Endodermal cell (in vitro differentiated cells): ENCODE measurements at places on chromosomes 6 and 20. TPM values are rescaled to one million over a fixed set of nuclear protein-coding genes. Genes with fewer than 3 reads are reported as not detected.

DNA sequence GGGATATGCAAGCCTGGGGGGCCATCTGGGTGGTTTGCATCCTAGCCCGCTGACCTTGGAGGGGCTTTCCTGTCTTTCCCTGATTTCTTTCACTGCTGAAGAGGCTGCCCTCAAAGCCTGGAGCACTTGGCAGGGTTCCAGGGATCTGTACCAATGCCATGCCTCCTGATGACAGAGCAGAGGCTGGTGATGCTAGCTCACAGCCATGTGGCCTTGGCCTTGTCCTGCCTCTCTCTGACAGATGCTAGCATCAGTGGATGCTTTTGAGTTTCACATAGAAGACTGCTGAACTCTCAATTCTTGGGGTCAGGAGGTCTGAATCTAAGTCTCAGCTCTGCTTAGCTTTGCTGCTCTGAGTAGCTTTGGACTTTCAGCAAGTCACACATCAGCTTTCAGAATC, 21.9 kb upstream of the RREB1 start:
- no peak overlapping the region for H3K4me3 ChIP-seq
- no peaks in the 10 kb centered on the region for H3K27me3 ChIP-seq
- no peaks in the 10 kb centered on the region for H3K36me3 ChIP-seq
- DNase-seq: no peak
- peaks cover 10% of the 10 kb centered on the region for H3K4me1 ChIP-seq
- H3K27ac ChIP-seq: no peak overlapping the region

The FOXC1 gene
- total RNA-seq: 9.6 to 10.5 TPM (median 10.1 TPM) in 3 replicates

DNA sequence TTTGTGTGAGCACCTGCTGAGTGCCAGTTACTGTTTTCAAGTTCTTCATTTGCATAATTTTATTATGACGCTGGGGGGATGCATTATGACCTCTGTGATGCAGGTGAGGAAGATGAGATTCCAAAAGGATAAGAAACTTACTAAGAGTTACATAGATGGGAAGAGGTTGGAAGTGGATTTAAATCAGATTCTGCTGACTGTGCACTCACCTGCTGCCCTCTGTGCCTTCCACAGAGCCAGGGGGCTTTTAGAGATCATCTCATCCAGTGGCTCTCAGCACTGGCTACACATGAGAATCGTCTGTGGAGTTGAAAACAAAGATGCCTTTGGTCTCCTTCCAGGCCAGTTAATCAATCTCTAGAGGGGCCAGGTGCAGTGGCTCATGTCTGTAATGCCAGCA, 47.9 kb downstream of the TIAM2 start:
- H3K4me1 ChIP-seq: no peaks in the 10 kb centered on the region
- no peaks in the 10 kb centered on the region for H3K36me3 ChIP-seq
- H3K27ac ChIP-seq: no peak overlapping the region
- H3K27me3 ChIP-seq: no peaks in the 10 kb centered on the region
- no peak overlapping the region for H3K4me3 ChIP-seq
- DNase-seq: no peak

DNA sequence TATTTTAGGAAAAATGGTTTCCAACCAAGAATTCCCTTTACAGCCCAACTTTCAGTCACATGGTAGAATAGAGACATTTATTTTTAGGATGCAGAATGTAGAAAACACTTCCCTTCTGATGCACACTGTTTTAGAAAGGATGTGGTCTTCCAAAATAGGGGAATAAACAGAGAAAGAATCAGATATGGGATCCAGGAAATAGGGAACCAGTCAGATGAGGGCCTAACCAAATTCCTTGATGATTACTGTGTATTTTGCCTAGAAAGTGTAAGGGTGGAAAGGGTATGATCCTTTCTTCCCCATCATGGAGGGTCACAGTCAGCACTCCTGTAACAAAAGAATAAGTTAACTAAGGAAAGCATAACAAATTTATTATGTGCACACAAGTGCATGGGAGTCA, 27.4 kb downstream of the SLX4IP start:
- no peaks in the 10 kb centered on the region for H3K36me3 ChIP-seq
- H3K4me3 ChIP-seq: no peak overlapping the region
- no peak overlapping the region for H3K27ac ChIP-seq

The PTCRA gene
- not detected in 3 replicates for total RNA-seq

The DDAH2 gene
- total RNA-seq: 146 to 156 TPM (median 153 TPM) in 3 replicates

DNA sequence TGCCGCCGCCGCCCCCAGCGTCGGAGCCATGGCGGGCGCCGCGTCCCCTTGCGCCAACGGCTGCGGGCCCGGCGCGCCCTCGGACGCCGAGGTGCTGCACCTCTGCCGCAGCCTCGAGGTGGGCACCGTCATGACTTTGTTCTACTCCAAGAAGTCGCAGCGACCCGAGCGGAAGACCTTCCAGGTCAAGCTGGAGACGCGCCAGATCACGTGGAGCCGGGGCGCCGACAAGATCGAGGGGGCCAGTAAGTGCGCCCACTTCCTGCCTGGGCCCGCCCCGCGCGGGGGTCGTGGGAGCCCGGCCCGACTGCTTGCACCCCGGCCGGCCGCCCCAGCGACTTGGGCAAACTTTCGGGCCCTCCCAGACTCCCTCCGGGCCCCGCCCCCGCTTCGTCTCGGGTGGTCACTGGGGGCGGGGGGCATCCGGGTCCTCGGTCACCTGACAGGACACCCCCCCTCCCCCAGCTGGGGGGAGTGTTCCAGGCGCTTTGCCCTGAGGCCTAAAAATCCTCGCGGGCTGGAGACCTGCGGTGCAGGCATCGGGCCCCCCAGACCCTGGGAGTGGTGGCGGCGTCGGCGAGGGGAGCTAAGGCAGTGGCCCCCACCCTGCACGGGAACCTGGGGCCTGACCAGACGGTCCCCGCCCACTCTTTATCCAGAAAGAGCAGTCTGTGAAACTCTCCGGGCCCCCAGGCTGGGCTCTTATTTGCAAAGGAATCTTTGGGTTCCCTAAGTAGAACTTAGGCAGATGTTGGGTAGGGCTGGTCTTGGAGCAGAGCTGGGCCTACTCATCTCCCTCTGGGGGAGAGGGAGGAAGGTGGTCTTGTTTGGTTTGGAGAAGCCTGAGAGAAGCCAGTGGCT, 501 bp downstream of the PLCG1 start:
- H3K4me3 ChIP-seq: peak overlapping the region; percentile 97
- peak overlapping the region; percentile 97 for H3K27ac ChIP-seq
- H3K36me3 ChIP-seq: peaks cover 4% of the 10 kb centered on the region
- peaks cover 18% of the 10 kb centered on the region for H3K4me1 ChIP-seq
- DNase-seq: peak; percentile 93

DNA sequence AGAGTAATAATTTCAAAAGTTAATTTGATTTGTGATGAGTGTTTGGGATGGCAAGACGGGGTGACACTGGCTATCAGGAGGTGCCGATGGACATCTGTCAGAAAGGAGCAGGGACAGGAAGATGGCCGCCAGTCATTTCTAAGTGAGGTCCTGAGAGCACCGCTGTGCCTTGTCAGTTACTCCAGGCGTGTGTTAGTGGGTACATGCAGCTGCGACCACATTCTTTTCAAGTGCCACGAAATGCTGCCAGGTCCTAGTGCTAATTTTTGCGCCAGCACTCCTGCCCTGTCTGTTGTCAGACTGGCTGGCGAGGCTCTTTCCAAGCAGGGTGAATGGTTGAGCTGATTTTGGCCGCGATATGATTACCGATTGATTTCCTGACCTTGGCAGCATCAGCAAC, 64.6 kb upstream of the INSM1 start:
- no peak overlapping the region for H3K27ac ChIP-seq
- DNase-seq: no peak
- no peak overlapping the region for H3K4me3 ChIP-seq
- H3K4me1 ChIP-seq: no peaks in the 10 kb centered on the region
- H3K36me3 ChIP-seq: no peaks in the 10 kb centered on the region

The TNNC2 gene
- 0.51 to 0.78 TPM (median 0.54 TPM) in 3 replicates for total RNA-seq

The RIPOR3 gene
- total RNA-seq: 0.70 and 1.4 TPM in 2 replicates

The CITED2 gene
- total RNA-seq: 118 to 499 TPM (median 125 TPM) in 3 replicates

The MCHR2 gene
- total RNA-seq: not detected in 3 replicates

GRCh38 chr6:22622813-22623212, 53.4 kb downstream of the HDGFL1 start:
- H3K27me3 ChIP-seq: no peaks in the 10 kb centered on the region
- no peak for DNase-seq
- H3K4me3 ChIP-seq: no peak overlapping the region

DNA sequence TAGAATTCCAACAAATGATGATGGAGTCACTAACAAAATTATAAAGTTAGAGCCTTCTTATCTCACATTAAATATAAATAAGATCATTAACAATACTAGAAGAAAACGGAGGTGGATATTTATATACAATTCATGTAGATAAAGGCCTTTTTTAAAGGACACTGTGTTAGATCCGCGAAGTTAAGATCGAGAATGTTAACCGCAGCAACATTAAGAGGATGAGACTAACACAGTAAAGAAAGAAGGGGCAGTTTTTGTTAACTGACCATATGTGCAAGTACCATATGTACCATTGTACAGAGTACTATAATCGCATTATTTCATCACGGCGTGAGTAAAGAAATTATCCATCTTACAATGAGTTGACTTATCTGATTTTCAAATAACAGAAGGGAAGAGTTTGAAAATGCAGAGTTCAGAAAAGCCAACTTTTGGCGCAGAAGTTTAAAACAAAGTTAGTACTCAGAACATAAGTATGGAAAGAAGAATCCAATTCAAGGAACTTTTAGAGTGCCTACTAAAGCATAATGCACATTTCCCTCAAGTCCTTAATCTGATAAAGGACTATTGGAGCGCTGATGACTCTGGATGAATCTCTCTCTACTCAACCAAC, 1.4 kb downstream of the FBXL4 start:
- no peak overlapping the region for H3K27ac ChIP-seq
- no peaks in the 10 kb centered on the region for H3K36me3 ChIP-seq
- no peak for DNase-seq
- peaks cover 3% of the 10 kb centered on the region for H3K4me1 ChIP-seq

DNA sequence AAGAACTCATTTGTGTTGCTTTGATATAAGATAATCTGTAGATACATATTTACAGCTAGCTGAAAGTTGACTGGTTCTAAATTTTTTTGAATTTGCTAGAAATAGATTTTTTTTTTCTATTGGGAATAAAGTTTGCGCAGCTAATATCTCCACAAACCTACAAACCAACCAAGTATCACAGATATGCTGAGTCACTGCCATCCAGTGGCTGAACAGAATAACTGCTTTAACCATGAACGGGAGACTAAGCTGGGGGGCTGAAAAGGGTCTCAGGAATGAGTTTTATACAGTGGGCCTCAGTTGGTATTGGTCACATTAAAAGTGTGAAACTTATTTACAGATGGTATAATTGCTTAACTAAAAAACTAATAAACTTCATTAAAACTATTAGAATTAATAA, 326.7 kb upstream of the CNR1 start:
- no peaks in the 10 kb centered on the region for H3K36me3 ChIP-seq
- H3K27ac ChIP-seq: no peak overlapping the region
- no peaks in the 10 kb centered on the region for H3K4me1 ChIP-seq
- H3K27me3 ChIP-seq: no peaks in the 10 kb centered on the region
- no peak for DNase-seq
